ENCODE measurements at places on chromosomes 2 and 18.

DNA sequence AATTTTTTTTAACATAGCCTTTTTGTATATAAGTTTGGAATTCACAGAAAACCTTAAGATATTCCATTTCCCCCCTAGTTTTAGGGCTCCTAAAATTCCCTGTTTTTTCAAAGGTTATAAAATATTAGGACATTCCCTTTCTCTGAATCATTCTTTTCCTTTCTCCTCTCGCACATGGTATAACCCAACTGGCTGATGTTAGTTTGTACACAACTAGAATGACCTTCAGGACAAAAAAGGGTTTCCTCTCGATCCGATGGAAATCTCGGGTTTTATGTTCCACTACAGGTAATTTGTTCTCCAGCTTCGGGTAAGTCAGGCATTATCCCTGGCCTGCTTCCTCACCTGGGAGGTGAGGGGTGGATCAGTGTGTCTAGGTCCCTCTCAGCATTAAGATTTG is 215.1 kb downstream of the LDLRAD4 start:
- DNase-seq = no peak

DNA sequence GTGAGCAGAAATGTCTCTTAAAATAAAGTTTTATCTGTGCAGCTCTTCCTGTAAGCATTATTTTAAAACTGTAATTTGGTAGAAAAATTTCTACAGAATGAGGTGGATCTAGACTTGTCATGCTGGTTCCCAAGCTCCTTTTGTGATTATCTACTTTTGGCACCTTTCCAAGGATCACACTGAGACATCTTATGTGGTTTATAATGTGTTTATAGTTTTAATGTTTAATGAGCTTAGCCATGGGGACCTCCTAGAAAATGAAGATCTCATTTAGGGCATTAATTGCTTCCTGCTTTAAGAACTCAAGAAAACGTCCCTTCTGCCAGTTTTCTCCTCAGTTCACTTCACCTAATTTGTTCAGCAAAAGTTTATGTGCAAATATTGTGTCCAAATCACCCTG is 468.4 kb downstream of the SUCLG1 start:
- no peak for DNase-seq

GRCh38 chr2:65576861-65577601 is 144.6 kb upstream of the SPRED2 start:
- peak; percentile 34 for DNase-seq

- DNase-seq = no peak
Observed at GRCh38 chr2:24280645-24281044, 79.7 kb downstream of the ITSN2 start.

DNA sequence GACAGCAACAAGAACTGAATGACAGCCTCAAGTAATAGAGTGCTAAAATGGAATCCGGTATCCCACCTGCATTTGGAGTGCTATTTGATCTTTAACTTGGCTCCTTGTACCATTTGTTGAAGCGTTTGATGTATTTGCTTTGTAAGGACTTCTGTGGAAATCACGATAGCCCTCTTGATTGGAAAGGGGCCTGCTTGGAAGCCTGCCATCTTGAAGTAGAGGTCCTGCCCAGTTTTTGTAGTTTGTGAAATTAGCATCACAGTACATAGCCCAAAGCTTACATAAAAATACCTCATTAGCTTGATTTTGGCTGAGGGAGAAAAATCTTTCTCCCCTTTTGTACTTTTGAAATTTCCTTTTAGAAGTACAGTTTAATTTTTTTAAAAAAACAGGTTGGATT is 2.7 kb downstream of the CDCA7 start:
- no peak for DNase-seq

DNA sequence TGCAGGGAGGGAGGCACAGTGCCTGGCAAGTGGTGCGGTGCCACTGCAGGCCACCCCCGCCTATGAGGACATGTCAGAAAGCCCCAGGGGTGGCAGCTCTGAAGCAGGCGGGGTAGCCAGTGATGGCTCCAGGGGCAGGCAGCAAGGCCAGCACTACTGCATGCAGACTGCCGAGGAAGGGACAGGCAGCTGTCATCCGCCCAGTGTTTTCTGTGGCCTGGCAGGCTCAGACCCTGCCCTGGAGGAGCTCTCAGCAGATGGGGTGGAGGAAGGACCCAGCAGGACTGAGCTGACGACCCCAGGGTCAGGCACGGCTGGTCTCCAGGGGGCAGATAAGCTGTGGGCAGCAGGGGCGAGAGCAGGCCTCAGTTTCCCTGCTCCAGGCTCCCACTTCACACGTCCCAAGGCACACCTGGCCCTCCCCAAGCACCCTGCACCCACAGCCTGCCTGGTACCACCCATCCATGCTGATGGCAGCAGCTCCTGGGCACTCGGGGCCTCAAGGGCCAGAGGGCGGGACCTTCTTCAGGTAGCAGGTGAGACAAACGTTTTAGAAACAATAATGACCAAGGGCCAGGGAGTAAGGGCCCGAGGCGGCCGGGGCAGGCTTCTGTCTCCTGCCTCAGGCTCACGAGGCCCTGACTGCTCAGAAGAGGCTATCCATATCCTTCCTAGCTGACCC is 48.5 kb downstream of the HS6ST1 start:
- DNase-seq = no peak

DNA sequence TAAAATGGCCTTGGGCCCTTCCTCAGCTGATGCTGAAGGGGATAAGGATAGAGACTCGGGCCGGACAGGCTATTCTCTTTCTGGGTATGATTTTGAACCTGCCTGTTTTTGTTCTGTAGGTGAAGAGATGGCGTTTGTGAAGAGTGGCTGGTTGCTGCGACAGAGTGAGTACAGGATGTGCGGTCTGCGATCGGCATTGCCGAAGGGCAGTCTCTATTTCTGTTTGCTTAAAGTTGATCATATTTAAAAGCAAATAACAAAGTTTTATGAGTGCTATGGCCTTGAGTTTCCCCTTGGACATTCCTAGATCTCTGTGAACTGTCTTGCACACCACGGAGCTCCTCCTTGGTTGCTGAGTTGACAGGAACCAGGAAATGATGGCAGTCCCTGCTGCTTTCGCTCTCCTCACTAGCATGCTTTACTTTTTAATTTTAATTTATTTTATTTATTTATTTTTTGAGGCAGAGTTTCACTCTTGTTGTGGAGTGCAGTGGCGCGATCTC is 15.7 kb downstream of the PLEKHB2 start:
- no peak for DNase-seq

- no peak for DNase-seq
Observed at GRCh38 chr2:230225486-230225885, at the start of gene SP140. Gene SP140 (plus strand): TSS chr2:230225736. CDS start chr2:230225845, 109 bp downstream.

GRCh38 chr2:2837746-2838547 is 506.9 kb upstream of the MYT1L start:
- no peak for DNase-seq

DNA sequence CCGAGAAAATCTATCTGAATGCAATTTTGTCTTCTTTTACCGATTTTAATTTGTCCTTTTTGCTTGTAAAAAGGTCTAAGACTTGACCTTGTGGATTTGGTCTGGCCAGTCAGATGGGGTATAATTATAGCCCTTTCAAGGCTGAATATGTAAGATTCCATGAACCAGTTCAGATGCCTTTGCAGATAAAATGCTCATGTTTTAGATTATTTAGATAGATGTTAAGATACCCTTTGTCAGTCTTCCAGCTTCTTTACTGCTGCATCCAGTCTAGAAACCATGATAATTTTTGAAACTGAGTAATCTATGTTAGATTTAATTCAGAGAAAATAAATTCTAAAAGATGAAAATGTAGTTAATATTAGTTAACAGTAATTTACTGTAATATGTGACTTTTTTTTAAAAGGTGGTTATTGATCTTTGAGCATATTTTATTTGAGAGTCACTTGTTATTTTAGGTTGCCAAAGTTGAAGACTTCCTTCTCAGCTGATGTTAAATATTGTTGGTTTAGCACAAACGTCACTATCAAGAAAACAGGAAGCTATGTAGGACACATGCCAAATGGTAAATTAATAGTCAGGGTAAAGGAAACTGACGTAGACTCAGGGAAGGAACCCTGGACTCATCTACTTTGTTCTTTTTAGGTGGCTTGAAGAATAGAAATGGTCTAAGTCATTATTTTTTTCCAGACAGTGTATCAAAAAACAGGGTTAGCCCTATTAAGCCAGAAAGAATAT is 29.8 kb downstream of the BABAM2 start:
- peak; percentile 41 for DNase-seq

DNA sequence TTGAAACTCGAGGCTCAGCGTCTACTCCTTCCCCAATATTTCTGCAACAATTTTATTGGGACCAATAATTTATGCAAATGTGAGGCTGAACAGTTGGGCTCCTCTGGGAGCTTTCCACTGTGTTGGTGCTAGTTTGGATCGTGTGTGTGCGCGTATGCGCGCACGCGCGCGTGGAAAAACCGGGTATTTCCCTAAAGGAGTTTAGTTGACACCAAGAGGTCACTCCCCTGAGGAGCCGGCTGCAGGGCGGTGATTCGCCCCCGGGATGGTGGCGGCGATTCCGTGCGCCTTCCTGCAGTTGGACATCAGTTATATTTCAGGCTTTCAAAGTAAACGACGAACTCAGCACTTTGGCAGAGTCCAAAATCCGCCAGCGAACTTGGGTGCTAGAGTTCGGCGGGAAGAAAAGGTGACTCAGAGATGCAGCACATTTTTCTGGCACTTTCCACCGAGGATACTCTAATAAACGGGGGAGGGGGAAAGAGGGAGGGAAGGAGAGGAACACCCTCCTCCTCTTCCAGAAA is 186.5 kb upstream of the FANCL start:
- DNase-seq = no peak

- DNase-seq = no peak
Observed at GRCh38 chr2:178006710-178007109, 65.9 kb downstream of the PDE11A start.
